Mesendoderm (in vitro differentiated cells): ENCODE measurements at places on chromosomes 12 and 14.

DNA sequence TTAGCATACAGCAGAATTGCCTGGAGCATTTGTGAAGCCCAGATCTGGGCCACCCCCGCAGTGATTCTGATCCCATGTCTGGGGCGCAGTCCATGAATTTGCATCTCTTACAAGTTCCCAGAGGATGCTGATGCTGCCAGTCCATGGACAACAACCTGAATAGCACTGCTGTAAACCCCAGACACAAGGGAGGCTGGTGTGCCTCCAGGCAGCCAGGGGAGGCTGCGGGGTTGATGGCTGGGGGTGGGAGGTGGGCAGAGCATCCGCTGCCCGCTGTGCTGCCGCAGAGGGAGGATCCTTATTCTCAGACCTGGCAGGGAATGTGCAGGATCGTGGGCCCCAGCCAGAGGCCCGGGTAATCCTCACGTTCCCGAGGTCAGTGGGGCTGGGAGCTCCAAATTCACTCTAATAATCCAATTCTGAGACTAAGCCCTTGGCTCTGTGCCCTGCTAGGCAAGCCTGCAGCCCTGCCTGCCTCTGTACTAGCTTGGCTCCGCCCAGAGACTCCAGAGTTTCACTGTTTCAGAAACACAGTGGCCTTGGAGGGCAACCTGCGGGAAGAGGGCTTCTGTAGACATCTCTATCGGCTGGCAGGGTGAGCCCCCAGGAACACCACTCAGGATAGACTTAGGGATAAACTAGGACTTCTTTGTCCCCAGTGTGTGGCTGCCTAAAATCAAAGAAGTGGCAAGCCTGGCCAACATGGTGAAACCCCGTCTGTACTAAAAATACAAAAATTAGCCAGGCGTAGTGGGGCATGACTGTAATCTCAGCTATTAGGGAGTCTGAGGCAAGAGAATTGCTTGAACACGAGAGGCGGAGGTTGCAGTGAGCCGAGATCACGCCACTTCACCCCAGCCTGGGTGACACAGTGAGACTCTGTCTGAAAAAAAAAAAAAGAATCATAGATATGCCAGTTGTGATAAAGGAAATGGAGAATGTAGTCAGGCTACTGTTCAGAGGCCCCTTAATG, 17.8 kb upstream of the MLEC start:
- DNase-seq = no peak

DNA sequence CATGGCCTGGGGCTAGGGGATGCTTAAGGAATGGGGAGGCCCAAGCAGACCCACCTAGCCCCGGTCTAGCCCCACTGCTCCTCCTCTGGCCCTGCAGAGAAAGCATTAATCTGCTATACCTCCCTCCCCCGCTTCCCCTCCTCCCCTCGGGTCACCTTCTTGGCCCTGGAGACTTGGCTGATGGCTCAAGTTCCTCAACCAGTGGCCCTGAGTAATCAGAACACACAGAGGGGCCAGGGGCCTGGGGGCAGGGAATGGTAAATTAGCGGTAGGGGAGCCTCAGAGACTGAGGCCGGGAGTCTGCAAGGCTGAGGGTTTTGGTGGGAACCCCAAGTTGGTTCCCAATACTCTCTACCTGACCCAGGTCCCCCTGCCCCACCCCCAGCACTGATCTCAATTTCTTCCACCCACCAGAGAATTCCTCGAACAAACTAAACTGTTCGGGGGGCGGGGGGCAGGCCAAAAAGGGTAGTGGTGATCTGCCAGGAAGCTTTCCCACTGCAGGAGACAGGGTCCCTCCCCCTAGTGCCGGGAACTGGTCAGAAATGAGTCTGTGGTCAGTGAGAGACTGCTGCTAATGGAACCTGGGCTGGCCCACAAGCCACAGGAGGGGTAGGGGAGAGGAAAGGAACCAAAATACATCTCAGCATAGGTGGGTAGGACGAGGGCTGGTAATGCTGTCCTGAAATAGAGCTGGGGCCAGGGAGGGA, 12.8 kb upstream of the SMARCD1 start:
- peak; percentile 45 for DNase-seq

DNA sequence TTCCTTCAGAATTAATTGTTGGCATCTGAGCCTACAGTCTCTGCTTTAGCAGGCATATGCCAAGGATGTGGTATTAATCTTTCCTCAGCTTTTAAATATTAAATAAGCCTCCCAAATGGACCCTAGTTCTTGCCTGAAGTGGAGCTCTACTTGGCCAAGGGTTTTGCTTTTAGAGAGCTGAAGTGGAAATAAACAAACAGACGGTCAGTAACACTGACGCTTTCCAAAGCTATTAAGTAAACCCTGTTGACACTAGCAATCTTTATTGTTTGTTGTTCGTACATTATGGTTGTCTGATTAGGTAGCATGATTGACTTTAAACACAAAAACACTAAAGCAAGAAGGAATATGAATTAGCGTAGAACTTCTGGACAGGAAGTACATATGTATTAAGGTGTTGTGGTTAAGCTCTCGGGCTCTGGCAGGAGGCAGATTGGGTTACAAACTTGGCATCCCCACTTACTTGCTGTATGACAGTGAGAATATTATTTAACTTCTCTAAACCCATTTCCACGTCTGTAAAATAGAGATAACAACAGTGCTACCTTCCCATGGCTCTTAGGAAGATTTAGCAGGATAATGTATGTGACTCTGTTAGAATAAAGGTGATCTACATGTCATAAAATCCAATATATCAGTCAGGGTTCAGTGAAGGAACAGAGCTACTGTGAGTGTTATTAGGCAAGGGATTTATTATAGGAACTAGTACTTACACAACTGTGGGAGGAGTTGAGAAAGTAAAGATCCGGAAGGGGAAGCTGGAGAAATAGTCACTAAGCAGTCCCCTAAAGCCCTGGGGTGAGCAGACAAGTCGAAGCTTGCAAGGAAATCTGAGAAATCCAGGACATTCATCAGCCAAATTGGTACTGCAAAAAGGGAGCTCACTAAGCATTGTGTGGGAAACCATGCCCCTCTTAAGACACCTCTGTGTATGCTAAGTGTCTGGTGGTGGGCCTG, 92.2 kb upstream of the ATF7IP start:
- DNase-seq = no peak

DNA sequence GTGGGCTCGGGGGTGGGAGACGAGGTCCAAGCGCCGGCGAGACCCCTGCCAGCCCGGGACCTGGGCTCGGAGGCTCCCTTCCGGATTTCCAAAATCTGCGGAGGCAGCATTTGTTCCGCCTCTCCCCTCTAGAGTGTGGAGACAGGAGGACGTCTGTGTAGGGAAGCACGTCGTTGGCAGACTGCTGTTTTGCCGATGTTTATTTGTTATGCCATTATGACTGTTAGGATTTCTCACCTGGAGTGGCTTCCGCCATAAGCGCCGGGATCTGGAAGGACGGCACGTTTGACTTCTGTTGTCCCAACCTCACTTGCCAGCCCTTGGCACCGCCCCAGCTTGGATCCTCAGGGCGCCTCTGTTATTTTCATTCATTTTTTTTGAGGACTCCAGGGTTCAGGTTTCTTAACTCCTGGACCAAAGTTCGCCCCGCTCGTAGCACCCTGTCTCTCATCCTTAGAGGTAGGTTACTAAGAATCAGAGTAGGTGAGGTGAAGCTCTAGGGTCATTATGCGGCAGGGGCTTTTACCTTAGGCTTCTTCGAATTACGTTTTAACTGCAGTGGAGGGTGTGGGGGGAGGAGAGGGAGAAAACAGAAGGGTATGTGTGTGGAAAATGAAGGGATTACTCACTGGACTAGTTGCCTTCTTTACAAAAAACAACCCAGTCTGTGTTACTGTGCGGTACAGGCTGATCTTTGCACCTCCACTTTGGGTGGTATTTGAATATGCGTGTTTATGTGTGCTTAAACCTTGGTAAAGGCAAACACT, 547 bp upstream of the PYGL start:
- no peak for DNase-seq

DNA sequence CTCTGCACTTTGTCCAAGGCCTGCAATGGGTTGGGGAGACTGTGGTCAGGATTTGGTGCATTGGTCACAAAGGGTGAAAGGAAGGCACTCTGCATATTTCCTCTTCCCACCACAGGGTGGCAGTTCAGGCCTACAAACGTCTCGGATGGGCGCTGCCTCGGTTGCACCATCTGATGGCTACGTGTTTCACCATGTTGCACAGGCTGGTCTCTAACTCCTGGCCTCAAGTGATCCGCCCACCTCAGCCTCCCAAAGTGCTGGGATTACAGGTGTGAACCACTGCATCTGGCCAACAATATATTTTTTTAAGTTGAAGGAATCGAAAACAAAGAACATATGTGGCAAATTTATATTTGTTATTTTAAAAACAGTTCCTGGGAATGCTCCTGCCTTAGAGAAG, 35.1 kb downstream of the TMBIM6 start:
- DNase-seq = peak; percentile 87

DNA sequence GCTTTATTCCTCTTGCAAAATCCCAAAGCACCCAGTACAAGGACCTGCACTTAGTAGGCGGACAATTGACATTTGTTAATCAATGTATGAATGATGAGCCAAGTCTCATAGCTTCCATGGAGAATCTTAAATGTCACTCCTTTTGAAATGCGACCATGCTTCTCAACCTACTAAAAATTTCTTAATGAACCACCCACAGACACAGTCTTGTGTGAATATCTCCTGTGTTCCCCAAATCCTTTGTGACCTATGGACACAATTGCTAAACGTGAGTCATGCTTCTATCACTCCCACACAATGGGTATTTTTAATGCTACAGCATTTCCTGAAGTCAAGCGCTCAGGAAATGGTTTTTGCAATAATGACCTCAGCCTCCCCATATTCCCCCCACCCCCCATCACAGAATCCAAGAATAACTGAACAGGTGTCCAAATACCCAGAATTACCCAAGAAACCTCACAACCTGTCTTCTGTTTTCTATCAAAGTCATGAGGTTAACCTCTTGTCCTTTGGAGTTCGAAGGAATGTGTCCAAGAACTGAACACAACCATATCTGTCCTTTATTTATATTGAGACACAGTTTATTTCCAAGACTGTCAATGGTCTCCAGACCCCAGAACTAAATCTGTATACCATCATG, 163.6 kb upstream of the PLEKHG7 start:
- DNase-seq = no peak

- peak; percentile 77 for DNase-seq
These were observed 3.1 kb downstream of the SINHCAF start for GRCh38 chr12:31322801-31323207.

DNA sequence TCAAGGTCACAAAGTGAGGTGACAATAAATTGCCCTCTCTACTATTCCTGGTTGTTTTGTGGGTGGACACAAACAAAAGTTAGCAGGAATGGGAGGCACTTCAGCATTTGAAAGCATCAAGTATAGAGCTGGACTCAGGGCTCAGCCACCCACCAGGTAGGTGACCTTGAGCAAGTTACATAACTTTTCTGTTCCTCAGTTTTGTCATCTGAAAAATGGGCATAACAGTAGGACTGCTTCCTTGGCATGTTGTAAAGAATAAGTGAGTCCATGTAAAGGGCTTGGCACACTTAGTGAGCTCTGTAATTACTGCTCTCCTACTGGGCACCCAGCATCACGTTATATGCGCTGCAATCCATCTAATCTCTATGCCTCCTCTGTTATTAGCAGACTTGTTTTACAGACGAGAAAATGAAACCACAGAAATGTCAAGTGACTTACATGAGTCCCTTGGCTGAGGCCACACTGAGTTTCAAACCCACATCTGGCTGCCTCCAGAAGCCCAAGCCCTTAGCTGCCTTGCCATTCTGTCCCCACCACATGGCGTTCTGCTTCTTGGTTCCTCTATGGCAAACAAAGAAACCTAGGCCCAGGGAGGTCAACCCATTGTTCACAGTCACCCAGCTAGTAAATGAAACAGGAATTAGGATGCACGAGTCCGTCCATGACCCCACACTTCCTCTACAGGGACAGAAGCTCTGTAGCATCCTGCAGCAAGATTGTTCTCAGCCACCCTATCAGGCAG, 63.2 kb upstream of the SLC24A4 start:
- DNase-seq = no peak

DNA sequence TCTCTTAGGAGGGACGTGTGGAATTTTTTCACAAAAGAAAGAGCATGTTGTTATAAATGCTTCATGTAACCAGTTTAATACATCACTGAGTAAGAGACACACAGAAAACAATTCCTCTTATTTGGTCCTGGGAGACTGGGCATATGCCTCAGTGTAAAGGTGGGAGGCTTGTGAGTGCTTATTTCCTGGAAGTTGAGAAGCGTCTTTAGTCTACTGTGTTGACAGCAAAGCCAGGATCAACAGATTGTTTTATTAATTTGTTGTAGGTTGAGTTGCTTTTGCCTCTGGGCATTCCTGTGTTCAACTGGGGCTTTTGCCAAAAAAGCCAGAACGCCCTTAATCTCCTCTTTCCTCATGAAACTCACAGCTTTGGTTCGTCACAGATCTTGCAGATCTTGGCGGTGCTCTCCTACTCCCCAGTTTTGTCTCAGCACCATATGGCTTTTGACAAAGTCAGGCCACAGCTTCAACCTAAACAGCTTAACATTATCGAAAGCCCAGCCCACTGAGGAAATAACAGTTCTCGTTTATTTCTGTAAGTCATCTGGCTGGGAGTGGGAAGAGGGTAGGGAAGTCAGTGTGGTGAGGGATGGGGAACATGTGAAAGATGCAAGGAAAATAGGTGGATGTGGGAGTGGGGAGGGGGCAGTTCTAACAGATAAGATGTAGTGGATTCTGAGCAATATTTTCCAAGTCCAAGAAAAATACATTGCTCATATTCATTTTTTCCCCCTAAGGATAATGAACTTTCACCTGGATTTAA, 227.2 kb downstream of the DACT1 start:
- DNase-seq = peak; percentile 53

DNA sequence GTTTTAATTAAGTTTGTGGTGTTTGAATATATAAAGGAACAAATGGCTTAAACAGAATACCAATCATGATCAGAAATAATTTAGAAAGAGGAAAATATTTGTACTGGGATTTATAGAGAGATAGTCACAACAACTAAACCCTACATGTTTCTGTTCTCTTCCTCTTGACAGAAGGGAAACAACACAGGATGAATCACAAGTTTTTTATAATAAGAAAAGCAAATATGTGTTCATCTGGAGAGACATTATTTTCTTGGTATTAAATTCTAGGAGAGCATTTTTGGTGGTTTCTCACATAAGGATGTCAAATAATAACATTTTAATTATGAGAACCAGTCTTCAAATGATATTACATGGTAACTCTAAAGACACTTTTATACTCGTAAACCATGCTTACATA, 232.9 kb upstream of the PKP2 start:
- no peak for DNase-seq

GRCh38 chr12:90909069-90909770, 45.8 kb downstream of the CCER1 start:
- DNase-seq = peak; percentile 61

DNA sequence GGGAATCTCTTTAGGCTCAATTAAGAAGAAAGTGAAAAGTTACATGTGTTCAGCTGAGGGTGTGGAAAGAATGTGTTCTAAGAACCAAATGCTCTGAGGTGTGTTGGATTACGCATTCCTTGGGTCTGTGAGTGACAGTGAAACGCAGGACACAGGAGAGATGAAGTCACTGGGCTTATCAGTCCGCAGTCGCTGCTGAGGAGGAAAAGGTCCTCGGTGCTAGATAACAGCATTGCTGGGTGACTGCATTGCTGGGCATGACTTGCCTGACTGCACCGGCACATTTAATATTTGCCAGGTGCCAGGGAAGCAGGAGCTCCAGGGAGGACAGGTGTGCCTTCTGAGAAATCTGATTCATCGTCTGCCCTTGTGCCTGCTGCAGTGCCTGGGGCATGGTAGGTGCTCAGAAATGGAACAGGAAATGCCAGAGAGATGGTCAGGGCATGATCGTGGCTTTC, 64.4 kb upstream of the FZD10 start:
- peak; percentile 75 for DNase-seq

- no peak for DNase-seq
These were observed 214.2 kb downstream of the PPM1H start for GRCh38 chr12:62720661-62721330.

GRCh38 chr12:132118876-132119275, 25.2 kb downstream of the DDX51 start:
- no peak for DNase-seq
